ENCODE measurements at places on chromosomes 1 and 21.

- DNase-seq: no peak
Observed at GRCh38 chr1:19338323-19338762, 26.2 kb downstream of the SLC66A1 start.

DNA sequence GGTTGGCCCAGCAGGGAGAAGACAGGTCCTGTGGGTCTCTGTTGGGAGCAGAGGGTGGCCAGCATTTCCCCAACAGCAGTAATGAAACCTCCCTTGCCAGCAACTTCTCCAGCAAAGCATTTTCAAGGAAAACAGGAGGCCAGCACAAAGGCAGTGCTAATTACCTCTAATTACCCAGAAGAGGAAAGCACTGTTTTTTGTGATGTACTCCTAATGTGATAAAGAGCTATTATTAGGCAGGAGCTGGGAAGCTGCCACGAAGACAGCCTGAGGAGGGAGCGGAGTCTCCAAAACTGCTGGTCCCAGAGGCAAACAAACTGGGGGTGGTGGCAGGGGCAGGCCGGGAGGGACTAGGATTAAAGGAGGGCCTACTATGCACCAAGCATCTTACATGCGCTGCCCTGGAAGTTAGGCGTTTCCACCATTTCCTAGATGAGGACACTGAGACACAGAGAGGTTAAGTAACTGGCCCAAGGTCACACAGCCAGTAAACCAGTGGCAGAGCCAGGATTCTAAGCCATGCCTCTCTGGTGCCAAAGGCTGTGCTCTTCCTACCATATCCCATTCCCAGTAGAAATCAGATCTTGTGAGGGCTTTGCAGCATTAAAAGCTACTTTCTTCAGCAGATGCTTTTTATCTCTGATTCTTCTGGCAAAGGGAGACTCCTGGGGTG is 24.5 kb downstream of the HTR6 start:
- DNase-seq: no peak

- no peak for DNase-seq
Observed at GRCh38 chr1:200945111-200945510, 50.4 kb downstream of the INAVA start.

GRCh38 chr1:53577761-53578100 is 118.5 kb downstream of the DMRTB1 start:
- DNase-seq: no peak

GRCh38 chr1:212232090-212232489 is 53.1 kb upstream of the PPP2R5A start:
- DNase-seq: peak; percentile 31

DNA sequence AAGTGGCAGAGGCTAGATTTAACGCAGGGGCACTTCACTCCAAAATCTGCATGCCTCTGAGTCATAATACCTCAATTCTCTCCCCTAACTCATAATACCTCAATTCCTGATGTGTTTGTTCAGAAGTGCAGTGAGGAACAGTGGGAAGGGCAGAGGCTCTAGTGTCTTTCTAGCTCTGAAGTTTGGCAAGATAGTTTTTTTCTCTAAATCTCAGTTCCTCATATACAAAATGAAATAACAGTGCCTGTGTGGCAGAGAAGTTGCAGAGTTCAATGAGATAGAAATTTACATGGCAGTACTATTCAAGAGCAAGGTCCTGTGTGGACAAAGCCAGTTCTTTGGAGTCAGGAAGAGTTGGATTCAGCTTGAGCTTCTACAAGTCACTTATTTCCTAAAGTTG is 9.8 kb downstream of the JUN start:
- DNase-seq: no peak

DNA sequence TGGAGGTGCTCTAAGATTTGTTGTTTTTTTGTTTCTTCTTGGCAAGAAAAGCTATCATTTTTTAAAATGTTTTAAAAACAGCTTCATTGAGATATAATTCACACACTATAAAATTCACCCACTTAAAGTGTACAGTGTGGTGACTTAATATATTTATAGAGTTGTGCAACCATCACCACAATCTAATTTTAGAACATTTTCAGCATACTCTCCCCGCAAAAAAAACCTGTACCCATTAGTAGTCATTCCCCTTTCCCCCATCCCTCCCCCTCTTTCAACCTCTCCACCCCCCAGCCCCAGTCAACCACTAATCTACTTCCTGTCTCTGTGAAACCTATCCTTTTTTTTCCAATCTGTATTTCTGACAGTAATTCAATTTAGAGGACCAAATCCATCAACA is 30.6 kb downstream of the ZC3H11B start:
- DNase-seq: peak; percentile 3

Measured in hematopoietic multipotent progenitor cell treated with erythropoietin and hydrocortisone succinate and interleukin-3 and kit ligand, for 4 days (in vitro differentiated cells).